Fibroblast of skin of scalp (primary cell): ENCODE measurements at places on chromosomes 12 and 14.

GRCh38 chr12:25100194-25101091 is 94.5 kb downstream of the DNAI7 start:
- DNase-seq = no peak

- DNase-seq = peak; percentile 89
Measured at GRCh38 chr14:89855961-89856656, 98.4 kb downstream of the EFCAB11 start.

- DNase-seq = no peak
Measured at GRCh38 chr12:74193191-74193590, 344.4 kb upstream of the ATXN7L3B start.

- DNase-seq = no peak
Measured at GRCh38 chr14:31084385-31084784, 58.2 kb upstream of the STRN3 start.

DNA sequence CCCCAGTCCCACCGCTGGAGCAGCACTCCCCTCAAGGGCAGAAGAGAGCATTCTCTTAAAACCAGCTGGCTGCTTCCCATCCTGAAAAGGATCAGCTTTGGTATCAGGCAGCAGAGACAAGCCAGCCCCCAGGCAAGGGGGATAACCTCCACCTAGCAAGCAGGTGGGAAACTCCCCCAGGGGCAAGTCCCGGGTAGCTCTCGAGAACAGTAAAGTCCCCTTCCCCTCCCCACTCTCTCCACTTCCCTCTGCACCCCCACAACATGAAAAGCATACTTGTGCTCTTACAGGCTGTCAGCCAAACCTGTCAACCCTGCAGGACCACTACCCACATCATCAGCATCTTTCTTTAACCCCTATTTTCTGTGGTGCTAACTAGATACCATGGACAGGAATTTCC is 254.0 kb downstream of the NTF3 start:
- DNase-seq = no peak

DNA sequence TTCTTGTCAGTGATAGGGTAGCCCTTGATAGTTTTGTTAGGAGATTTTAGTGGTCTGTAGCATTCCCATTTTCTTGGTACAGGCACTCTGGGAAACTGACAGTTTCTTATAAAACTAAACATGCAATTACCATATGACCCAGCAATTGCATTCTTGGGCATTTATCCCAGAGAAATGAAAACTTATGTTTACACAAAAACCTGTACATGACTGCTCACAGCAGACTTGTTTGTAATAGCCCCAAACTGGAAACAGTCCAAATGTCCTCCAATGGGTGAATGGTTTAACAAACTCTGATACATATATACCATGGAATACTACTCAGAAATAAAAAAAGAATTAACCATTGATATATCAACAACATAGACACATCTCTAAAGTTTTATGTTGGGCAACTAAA is 75.5 kb downstream of the BORCS5 start:
- peak; percentile 79 for DNase-seq

GRCh38 chr14:42224053-42224888 is 617.6 kb downstream of the LRFN5 start:
- DNase-seq = peak; percentile 74

DNA sequence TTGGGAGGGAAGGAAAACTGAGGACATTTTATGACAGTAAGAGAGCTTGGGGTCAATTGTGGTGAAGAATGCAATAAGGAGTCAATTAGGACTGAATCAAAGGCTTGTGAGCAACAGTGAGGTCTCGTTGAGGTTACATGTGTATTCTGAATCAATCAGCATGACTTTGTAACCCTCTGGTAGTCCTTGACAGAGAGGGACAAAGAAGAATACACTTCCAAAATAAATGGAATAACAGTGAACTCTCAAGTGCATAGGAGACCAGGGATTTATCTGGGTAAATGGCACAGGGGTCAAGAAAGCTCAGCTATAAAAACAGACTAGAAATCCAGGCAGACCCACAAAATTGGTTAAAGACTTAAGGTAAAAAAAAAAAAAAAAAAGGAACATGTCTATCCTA is 85.1 kb upstream of the NAV3 start:
- no peak for DNase-seq

DNA sequence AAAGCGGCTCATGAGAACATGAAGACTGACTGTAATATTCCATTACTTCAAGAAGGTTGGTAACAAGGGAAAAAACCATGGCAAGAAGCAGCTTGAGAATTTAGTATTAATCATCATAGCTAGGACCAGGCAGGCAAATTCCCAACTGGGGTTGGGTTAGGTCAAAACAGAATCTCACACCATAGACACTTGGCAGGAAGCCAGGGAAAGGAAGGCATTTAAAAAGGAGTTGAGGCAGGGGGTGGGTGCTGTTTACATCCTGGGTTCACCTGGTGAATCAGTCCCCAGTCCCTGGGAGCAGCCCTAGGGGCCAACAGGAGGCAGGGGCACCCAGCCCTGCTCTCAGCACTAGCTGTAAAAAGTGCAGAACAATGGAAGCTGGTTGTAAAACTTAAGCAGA is 108.6 kb downstream of the EGLN3 start:
- peak; percentile 8 for DNase-seq
